Stimulated activated CD4-positive, alpha-beta T cell treated with anti-CD3 and anti-CD28 coated beads, TNF-alpha, amount 100 ng/mL, for 4 hours (primary cell): ENCODE measurements at places on chromosomes 1 and 21.

GRCh38 chr1:174818014-174818616 is 181.6 kb upstream of the CACYBP start:
- DNase-seq, result no peak

DNA sequence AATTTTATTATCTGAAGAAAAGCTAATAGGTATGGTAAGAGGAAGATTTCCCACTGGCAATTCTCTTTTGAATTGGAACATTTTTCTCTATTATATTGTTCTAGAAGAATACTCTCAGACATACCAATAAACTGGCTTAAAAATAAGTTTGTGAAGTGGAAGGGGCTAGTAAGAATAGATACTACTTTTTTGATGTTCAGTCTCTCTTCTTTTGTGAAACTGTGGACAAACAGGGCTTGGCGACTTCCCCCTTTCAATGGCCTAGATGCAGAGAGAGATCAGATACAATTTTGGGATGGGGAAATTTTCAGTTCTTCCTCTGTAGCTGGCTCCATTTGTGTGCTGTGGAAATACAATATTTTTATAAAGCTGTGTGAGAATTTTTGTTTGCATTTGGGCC is 2.5 kb downstream of the PBX1 start:
- no peak for DNase-seq

GRCh38 chr1:22545141-22545540 is 18.1 kb upstream of the EPHA8 start:
- DNase-seq, result no peak

GRCh38 chr21:41957991-41958766 is 4.4 kb upstream of the C2CD2 start:
- no peak for DNase-seq

- DNase-seq, result no peak
Measured at GRCh38 chr1:84836145-84836544, 56.9 kb downstream of the LPAR3 start.
